DND-41 (cell line): ENCODE measurements at places on chromosomes 1 and 21.

- peaks cover 55% of the 10 kb centered on the region for H3K27me3 ChIP-seq
- DNase-seq: no peak
- no peaks in the 10 kb centered on the region for H3K36me3 ChIP-seq
- no peaks in the 10 kb centered on the region for H3K4me1 ChIP-seq
These were observed 2.6 kb downstream of the ERG start for GRCh38 chr21:38495696-38496095.

DNA sequence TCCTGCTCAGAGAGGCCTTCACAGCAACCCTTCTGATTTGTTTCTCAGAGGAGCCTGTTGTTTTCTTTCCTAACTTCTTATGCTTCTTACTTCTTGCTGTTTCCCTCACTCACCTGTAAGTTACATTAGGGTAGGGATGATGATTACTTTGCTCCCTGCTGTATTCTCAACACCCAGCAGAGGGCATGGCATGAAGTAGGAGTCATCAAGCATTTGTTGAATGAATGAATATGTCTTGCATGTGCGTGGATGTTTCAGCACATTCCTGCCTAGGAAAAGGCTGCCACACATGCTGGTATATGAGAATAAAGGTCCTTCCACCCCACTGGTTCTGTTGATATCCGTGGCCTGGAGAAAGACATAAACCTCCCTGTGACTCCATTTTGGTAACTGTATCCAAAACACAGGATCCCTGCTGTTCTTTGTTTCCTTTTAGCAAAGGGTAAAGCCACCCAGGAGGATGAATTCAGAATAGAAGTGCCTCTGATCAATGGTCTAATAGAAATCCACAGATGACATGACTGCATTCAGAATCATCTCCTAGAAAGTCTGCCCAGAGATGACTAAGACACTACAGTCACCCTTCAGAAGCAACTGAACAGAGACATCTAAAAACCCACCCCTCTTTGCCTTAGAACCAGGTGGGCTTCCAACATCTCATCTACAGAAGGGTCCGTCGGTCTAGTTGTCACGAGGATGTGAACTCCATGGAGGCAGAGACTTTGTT, 168.8 kb downstream of the ZSCAN20 start:
- no peaks in the 10 kb centered on the region for H3K36me3 ChIP-seq
- no peak overlapping the region for H3K4me3 ChIP-seq
- H3K27ac ChIP-seq: no peak overlapping the region
- no peak for DNase-seq
- H3K27me3 ChIP-seq: peaks cover 22% of the 10 kb centered on the region

GRCh38 chr21:37165586-37165985, 92.5 kb downstream of the TTC3 start:
- no peak for DNase-seq
- peaks cover 82% of the 10 kb centered on the region for H3K36me3 ChIP-seq
- no peaks in the 10 kb centered on the region for H3K27me3 ChIP-seq
- no peak overlapping the region for H3K27ac ChIP-seq
- no peak overlapping the region for H3K4me3 ChIP-seq

DNA sequence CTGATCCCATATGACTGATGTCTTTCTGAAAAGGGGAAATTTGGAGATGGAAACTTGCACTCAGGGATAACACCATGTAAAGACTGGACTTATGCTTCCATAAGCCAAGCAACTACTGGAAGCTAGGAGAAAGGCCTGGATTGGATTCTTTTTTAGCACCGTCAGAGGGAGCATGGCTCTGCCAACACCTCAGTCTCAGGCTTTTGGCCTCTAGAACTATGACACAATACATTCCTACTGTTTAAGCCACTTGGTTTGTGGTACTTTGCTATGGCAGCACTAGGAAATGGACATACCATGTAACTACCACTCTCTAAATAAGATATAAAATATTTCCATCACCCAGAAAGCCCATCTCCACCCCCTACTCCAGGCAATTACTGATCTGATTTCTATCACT, 139.7 kb downstream of the CYYR1 start:
- H3K36me3 ChIP-seq: no peaks in the 10 kb centered on the region
- DNase-seq: no peak
- H3K4me1 ChIP-seq: peaks cover 5% of the 10 kb centered on the region; the same call in 1 of the 2 replicates

- H3K36me3 ChIP-seq: no peaks in the 10 kb centered on the region
- no peak for DNase-seq
- no peaks in the 10 kb centered on the region for H3K4me1 ChIP-seq
These were observed 26.4 kb upstream of the PLA2G4A start for GRCh38 chr1:186802388-186802787.

DNA sequence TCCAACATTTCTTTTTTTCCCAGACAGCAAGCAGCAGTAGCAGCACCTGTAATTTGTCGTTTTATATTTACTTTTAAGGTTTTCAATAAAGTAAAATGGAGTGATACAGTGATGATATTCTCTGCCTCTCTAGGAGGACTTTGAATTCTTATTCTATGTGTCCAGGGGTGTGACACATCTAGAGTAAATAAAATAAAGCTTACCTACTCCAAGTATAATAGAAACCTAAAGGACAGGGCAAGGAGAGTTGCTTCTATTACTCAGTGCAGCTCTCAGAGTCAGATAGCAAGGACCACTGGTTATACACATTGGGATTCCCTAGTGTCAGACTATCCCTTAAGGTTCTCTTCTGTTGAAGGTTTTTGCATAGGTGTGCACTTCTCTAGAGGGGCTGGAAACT, 95.9 kb downstream of the LMO4 start:
- H3K27me3 ChIP-seq: no peaks in the 10 kb centered on the region
- H3K4me1 ChIP-seq: no peaks in the 10 kb centered on the region
- H3K4me3 ChIP-seq: no peak overlapping the region
- H3K27ac ChIP-seq: no peak overlapping the region
- H3K36me3 ChIP-seq: no peaks in the 10 kb centered on the region

DNA sequence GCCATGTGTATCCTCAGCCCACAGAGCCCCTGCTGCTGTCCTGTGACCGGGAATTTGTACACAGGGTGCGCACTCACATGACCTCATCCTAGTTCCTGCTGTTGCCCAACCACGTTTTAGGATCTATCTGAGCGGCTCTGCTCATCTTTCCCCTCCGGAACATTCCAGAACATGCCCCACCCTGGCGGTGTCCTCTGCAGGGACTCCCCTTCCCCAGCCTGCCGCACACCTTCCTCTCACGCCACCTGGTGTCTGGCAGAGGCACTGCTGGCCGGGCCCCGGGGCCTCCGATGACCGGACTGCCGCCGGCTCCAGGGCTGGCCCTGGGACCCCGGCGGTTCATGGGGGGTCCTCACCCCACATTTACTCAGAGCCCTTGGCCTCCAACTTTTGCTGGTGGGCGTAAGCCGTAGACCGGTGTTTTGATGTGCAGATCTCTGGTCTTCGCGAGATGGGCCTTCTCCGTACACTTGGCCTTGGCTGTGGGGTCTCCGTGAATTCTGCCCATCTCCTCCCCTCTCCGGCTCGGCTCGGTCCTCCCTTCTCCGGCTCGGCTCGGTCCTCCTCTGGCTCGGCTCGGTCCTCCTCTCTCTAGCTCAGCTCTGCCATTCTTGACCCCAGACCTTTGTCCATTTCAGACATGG, 29.5 kb downstream of the ARHGEF16 start:
- DNase-seq: peak; percentile 40
- no peaks in the 10 kb centered on the region for H3K27me3 ChIP-seq

GRCh38 chr1:92443893-92444292, 42.8 kb downstream of the GFI1 start:
- no peak for DNase-seq
- peaks cover 13% of the 10 kb centered on the region for H3K4me1 ChIP-seq
- peak overlapping the region; percentile 53 for H3K27ac ChIP-seq
- no peaks in the 10 kb centered on the region for H3K36me3 ChIP-seq
- H3K4me3 ChIP-seq: no peak overlapping the region

DNA sequence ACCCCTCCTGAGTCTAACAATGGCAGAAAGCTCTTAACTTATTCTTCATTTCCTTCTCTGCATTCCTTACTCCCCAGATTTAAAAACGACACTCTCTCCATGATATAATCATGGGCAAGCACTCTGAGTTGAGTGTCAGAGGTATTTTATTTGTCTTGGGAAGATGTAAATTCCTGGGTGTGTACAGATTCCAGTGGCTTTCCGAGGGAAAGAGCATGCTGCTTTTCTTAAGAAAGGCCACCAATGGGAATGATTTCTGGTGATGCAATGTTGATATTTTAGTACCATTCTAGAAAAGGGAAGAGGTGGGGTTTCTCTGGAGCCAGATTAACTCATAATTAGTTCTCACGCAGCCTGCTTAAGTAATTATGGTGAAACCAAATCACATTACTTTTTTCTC, 47.8 kb upstream of the BTG3 start:
- DNase-seq: no peak
- no peaks in the 10 kb centered on the region for H3K27me3 ChIP-seq
- H3K36me3 ChIP-seq: no peaks in the 10 kb centered on the region
- H3K27ac ChIP-seq: no peak overlapping the region
- H3K4me1 ChIP-seq: no peaks in the 10 kb centered on the region
- H3K4me3 ChIP-seq: no peak overlapping the region

DNA sequence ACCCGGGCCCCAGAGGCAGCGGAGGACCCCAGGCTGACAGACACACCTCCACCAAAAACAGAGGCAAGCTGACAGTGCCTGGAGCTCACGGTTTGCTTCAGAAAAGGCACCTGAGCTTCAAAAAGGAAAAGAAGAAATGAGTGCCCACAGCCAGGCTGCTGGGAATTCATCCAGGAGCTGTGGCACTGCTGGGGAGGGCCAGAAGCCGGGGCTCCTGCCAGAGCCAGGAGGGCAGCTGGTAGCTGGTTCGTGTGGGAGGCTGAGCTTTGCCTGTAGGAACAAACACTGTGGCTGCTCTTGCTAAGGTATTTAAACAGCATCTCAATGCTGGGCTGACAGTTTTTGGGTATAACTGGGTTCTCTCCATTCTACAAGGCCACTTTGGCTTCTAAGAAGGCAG, 19.5 kb downstream of the KCNJ6 start:
- no peaks in the 10 kb centered on the region for H3K4me1 ChIP-seq
- no peak overlapping the region for H3K27ac ChIP-seq
- H3K36me3 ChIP-seq: no peaks in the 10 kb centered on the region
- peaks cover 24% of the 10 kb centered on the region for H3K27me3 ChIP-seq
- no peak overlapping the region for H3K4me3 ChIP-seq

- H3K4me3 ChIP-seq: no peak overlapping the region
- no peak for DNase-seq
- H3K27ac ChIP-seq: no peak overlapping the region
- H3K36me3 ChIP-seq: no peaks in the 10 kb centered on the region
These were observed 34.2 kb downstream of the CD55 start for GRCh38 chr1:207355513-207356295.

GRCh38 chr1:242761556-242761955, 237.1 kb upstream of the PLD5 start:
- H3K4me1 ChIP-seq: no peaks in the 10 kb centered on the region
- H3K36me3 ChIP-seq: no peaks in the 10 kb centered on the region
- no peak for DNase-seq
- H3K4me3 ChIP-seq: no peak overlapping the region
- H3K27ac ChIP-seq: no peak overlapping the region
- H3K27me3 ChIP-seq: no peaks in the 10 kb centered on the region

DNA sequence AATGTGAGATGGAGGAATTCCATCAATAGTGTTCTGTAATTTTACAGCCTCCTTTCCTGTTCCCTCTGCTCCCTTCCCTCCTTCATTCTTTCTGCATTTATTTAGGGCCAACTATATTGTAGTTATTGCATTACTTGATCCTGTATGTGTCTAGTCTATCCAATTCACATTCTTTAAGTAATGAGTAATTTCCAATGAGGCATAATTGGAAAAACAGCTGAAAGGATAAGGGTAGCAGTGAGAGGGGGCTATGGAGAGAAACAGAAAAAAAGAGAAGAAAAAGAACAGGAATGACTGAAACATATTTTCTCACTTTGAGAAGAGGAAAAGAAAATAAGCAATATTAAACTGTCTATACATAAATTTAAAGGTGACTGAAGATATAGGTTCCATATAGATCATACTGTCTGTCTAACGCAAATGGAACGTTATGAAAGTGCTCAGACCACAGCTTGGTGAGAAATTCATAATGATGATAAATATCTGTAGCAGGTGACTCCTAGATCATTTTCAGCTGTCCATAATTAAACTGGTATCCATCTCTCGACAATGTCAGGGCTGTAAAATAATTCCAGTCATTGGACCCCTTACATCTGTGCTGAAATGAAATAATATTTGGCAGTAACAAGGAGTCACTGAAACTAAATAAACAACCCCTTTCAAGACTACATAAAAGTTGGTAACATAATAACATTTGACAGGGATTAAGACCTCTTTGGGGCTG, 61.8 kb downstream of the SPAG17 start:
- H3K27me3 ChIP-seq: peaks cover 8% of the 10 kb centered on the region
- H3K36me3 ChIP-seq: no peaks in the 10 kb centered on the region
- H3K27ac ChIP-seq: no peak overlapping the region

GRCh38 chr1:116508085-116508983, 62.5 kb downstream of the CD58 start:
- DNase-seq: no peak
- no peak overlapping the region for H3K27ac ChIP-seq
- no peak overlapping the region for H3K4me3 ChIP-seq
- no peaks in the 10 kb centered on the region for H3K27me3 ChIP-seq
- H3K36me3 ChIP-seq: no peaks in the 10 kb centered on the region; the same call in 1 of the 2 replicates

GRCh38 chr1:54940042-54940441, 40.4 kb upstream of the TMEM61 start:
- DNase-seq: no peak
- no peaks in the 10 kb centered on the region for H3K4me1 ChIP-seq
- H3K4me3 ChIP-seq: no peak overlapping the region
- H3K27ac ChIP-seq: no peak overlapping the region

GRCh38 chr1:165851034-165851658, 23.7 kb downstream of the UCK2 start:
- peaks cover 100% of the 10 kb centered on the region for H3K4me1 ChIP-seq
- peak overlapping the region; percentile 97 for H3K27ac ChIP-seq
- no peaks in the 10 kb centered on the region for H3K27me3 ChIP-seq
- peaks cover 14% of the 10 kb centered on the region; the same call in 1 of the 2 replicates for H3K36me3 ChIP-seq

GRCh38 chr21:16370186-16370585, 640.4 kb downstream of the USP25 start:
- no peak for DNase-seq
- no peaks in the 10 kb centered on the region for H3K27me3 ChIP-seq
- H3K4me1 ChIP-seq: no peaks in the 10 kb centered on the region

DNA sequence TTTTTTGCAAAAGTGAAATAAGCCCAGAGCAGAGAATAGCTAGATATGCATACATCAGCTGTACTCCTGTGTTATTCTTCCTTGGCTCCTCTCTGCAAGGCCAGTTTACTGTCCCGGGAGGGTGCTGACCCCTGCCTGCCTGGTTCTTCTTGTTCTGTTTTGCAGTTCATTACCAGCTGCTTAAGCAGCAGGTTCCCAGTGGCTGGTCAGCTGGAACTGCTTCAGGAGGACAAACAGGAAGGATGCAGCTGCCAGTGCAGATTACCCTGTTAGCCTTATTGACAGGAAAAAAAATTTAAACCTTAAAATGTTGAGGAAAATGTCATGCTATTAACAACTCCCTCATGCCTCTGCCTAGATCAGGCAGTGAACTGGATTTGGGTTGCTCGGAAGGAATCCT, 16.0 kb upstream of the LRIG2 start:
- no peak overlapping the region for H3K27ac ChIP-seq
- H3K36me3 ChIP-seq: no peaks in the 10 kb centered on the region
- H3K4me1 ChIP-seq: no peaks in the 10 kb centered on the region
- no peak for DNase-seq
- H3K4me3 ChIP-seq: no peak overlapping the region
- H3K27me3 ChIP-seq: no peaks in the 10 kb centered on the region

GRCh38 chr1:23843644-23844043, 18.4 kb upstream of the HMGCL start:
- no peaks in the 10 kb centered on the region for H3K36me3 ChIP-seq
- peaks cover 2% of the 10 kb centered on the region for H3K27me3 ChIP-seq
- H3K4me3 ChIP-seq: no peak overlapping the region
- H3K27ac ChIP-seq: no peak overlapping the region
